ENCODE measurements at places on chromosomes 13 and 19.

- no peak for DNase-seq
Measured at GRCh38 chr13:102901615-102902305, 55.9 kb downstream of the ERCC5 start.

DNA sequence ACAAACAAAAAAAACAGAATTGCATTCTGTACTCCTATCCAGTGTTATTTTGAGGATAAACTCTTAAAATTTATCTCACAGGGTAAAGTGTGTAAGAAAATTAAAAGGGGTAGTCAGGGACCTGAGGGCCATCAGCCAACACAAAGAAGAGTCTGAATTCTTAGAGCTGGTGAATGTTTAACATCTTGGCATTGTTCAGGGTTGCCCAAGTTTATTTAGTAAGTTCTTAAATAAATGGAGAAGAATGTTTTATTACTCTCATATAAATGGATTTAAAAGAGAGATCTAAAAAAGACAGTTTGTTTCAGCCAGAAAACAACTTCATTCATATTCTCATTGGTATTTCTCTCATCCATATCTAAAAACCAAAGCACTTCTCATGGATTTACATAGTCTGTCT lies 171.7 kb downstream of the LACC1 start:
- DNase-seq, result no peak

GRCh38 chr19:48745208-48745995 lies 1.3 kb downstream of the IZUMO1 start:
- peak; percentile 89 for DNase-seq

DNA sequence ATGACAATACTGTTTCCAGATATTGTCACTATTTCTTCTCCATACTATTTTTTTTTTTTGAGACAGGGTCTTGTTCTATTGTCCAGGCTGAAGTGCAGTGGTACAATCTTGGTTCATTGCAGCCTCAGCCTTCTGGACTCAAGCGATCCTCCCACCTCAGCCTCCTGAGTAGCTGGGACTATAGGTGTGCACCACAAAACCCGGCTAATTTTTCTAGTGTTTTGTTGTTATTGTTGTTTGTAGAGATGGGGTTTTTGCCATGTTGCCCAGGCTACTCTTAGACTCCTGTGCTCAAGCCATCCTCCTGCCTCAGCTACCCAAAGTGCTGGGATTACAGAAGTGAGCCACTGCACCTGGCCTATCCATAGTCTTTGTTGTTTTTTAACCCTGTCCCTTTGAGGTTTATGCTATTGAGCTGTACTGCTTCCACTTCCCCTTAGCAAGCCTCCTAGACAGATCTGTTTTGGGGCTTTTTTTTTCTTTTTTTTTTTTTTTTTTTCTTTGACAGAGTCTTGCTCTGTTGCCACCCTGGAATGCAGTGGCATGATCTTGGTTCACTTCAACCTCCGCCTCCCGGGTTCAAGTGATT lies 27.6 kb upstream of the MAP3K10 start:
- DNase-seq, result no peak

DNA sequence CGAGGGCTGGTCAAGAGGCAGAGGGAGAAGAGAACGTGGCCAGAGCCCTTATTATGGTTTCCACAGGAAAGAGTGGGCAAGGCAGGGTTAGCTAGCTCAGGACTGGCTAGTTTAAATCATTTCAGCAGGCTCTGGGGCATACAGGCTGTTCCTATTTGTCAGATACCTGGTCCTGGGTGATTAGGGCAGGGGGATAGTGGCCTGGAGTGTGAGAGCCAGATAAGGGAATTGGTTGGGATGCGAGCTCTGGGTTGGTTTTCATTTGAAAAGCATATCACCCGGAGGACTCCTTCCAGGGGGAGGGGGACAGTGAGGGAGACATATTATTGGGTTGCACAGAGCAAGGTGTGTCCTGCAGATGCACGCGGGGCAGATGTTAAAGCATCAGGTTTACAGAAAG lies 75.3 kb upstream of the CLDN10 start:
- no peak for DNase-seq

DNA sequence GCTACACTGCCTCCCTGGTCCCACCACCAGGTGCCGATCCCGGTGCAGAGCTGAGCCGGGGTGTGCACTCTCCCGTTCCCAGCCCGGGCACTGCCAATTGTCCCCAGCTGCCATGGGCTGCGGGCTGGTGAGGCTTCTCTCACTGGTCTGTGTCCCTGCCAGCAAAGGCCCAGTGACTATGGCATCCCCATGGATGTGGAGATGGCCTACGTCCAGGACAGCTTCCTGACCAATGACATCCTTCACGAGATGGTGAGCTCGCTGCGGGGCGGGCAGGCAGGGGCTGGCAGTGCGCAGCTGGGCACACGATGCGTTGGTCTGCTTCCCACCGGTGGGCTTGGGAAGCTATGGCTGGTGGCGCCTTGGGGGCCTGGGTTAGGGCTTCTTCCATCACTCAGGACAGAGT lies 14.6 kb downstream of the MPND start:
- DNase-seq, result no peak

DNA sequence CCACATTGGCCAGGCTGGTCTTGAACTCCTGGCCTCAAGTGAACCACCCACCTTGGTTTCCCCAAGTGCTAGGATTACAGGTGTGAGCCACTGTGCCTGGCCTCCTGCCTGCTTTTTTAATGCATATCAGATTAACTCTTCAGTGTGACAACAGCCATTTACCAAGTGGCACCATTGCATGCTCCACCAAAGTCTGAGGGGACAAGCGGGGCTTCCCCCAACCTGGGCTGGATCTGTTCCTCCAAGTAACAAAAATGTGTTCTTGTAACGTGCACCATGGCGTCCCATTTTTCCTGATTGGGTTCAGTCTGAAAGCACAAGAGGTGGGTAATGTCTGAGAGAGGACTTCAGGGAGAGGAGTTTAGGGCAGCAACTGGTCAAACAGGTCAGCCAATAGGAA lies 77.8 kb downstream of the TEX29 start:
- no peak for DNase-seq

- DNase-seq, result peak; percentile 30
Measured at GRCh38 chr19:11538232-11539036, at the start of gene CNN1. CNN1 (plus strand) TSS chr19:11538851; CDS start chr19:11538928, 77 bp downstream.

DNA sequence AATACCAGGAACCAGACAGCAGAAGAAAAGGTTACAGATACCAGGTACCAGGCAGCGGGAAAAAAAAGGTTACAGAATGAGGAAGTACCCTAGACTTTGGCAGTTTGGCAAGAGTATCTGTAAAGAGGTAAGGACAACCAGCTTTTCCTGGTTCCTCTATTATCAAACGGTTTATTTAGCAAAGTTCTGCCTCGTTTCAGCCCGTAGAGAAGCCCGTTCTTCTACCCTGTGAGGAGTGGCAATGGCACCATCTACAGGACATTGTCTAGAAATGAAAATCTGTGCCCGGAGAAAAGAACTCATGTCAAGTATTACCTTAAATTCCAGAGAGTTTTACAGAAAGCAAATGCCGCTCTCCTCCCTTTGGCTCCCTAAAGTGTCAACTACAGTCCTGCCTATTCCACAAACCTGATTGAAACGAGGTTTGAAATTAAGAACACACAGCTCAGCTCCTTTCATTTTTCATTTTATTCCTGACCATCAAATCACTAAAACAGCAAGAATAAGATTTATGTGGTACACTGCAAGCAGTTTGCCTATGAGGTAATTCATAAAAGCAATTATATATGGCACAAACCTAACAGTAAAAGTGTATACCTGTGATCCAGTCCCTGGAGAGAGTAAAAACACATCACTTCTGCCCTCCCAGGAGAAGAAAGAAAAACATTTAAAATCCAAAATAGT lies 226.3 kb downstream of the SLC7A1 start:
- DNase-seq, result peak; percentile 85

DNA sequence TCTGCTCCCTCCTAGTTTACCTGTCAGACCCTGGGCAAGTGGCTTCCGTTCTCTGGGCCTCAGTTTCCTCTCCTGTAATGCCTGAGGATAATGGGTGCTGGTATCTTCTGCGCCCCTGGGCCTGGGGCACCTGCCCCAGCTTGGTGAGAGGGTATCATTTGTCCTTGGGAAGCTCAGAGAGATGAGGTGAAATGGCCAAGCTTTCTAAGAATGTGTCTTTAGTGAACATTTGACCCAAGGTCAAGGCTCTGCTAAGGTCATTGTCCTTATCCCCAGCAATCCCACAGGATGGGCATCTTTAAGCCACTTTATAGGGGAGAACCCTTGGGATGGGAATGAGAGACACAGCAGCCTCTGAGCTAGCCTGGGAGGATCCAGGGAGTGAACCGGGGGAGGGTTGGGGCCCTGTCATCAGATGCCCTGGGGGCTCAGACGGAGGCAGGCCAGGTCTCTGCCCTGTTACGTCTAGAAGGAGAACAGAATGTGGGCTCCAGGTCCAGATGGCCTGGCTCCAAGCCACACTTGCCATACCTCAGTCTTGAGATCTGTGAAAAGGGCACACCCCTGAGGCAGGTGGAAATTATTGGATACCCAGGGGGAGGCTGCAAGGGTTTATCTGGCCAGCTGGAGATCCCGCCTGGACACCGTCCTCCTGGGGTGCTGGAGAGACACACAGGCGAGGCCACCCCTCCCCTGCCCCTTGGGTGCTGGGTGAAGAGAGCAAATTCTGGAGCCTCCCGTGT lies 1.1 kb upstream of the NFIC start:
- peak; percentile 41 for DNase-seq

- DNase-seq, result no peak
Measured at GRCh38 chr19:45766869-45767346, 2.1 kb downstream of the SIX5 start.

GRCh38 chr19:14059093-14059480 lies 2.8 kb downstream of the PALM3 start:
- DNase-seq, result no peak

- peak; percentile 23 for DNase-seq
Measured at GRCh38 chr13:112575675-112576074, 12.3 kb downstream of the TUBGCP3 start.

DNA sequence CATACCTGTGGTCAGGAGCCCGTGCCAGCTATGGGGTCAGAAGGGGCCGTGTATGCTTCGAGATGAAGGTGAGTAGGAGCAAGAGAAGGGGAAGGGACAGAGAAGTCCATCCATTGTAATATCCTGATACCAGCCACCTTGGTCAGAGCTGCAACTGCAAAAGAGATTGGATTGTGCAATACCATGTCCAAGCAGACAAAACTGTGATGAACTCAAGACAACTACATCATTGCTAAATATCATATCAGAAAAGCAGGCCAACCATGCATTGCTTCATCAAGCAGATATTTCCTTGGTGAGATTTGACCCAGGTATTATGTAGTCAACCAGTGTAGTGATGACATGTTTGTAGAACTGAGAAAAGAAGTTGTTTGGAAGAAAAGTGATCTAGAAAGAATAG lies 12.1 kb downstream of the HNRNPUL1 start:
- DNase-seq, result peak; percentile 13

- no peak for DNase-seq
Measured at GRCh38 chr13:50386541-50387050, 371.4 kb downstream of the KCNRG start.

All from NB4 (cell line).